ENCODE measurements at places on chromosomes 6 and 20.

DNA sequence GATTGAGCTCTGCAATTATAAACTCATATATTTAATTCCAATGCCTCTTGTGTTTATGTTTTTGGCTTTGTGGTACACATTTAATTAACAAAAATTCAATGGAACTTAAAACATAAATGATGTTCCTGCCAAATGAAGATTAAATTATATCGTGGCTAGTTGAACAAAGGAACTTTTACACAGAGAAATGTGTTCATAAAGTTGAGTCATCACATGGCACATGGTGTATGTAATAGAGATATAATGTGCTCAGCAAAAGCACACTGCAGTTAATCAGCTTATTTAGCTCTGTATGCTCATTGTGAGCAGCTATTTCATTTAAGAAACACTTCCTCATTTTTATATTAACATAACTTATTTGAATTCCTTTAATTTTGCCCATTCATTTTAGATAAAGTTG lies 1295.6 kb upstream of the CITED2 start:
- DNase-seq: no peak

- DNase-seq: no peak
These were observed 34.3 kb upstream of the QKI start for GRCh38 chr6:163380216-163380615.

DNA sequence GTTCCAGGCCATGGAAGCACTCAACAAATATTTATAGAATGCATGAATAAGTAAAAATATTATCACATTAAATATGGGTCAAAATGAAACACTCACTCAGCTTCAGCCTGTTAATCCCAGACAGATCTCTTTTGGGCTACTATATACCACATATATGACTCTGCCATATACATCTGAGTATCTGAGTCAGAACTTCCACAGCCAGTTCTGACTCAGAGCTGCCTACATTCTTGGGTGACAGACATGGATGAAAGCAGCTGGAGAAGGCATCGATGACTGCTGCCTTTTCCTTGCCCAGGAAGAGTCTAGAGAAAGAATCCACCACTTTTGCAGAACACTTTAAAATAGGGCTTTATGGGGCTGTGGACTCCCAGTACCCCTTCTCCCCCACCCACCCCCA lies 11.5 kb upstream of the PDYN start:
- no peak for DNase-seq

GRCh38 chr6:494394-494793 lies 102.8 kb downstream of the IRF4 start:
- no peak for DNase-seq

GRCh38 chr20:64237316-64237715 lies 18.2 kb upstream of the PCMTD2 start:
- DNase-seq: no peak

DNA sequence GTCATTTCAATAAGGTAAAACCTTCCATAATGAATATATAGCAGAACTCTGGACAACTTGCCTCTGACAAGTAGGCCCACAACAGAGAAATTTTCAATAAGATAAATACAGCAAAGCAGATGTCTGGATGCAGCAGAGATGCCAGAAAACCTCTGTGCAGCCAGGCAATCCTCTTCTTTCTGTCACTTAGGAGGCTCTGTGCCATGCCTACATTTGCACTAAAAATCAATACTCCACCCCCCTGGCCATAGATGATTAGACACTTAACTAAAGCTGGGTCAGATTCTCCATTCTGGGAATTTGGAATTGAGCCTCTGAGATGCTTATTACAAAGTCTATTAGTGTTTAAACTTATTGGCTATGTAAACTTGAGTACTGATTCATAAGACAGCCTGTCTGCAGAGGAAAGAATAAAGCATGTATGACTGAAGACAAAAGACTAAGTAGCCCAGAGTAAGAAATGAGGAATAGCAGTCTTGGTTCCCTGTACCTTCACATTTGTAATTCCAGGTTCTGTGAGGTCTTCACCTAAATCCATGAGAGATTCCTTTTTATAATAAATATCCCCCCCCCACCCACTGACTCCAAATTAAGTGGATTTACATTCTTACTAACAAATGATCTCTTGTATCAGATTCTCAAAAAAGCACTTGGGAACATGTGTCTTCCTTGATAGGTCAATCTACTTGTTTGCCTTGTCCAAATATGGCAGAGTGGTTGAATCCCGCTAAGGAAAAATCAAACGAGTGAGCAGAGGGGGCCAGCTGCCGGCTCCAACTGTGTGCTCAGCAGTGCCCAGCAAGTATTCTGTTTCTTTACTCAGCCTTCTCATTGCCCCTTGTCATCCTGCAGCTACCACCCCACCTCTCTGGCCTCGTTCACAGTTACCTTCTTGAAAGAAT lies 20.4 kb downstream of the MAN1A1 start:
- DNase-seq: no peak

- DNase-seq: no peak
These were observed 5.8 kb downstream of the HMGA1 start for GRCh38 chr6:34242252-34243130.

GRCh38 chr6:125781314-125781868 lies 9.4 kb upstream of the NCOA7 start:
- peak; percentile 8 for DNase-seq

- no peak for DNase-seq
These were observed at the start of gene PHACTR2 for GRCh38 chr6:143677891-143678791. PHACTR2 (plus strand) TSS chr6:143677965; CDS start chr6:143678164, 199 bp downstream.
